Psoas muscle (tissue), 8 donors: ENCODE measurements at places on chromosomes 6 and 20. TPM values are rescaled to one million over a fixed set of nuclear protein-coding genes. Genes with fewer than 3 reads are reported as not detected.

NCOA7 gene
- 5.6 TPM for polyA plus RNA-seq

GRCh38 chr6:125077453-125077852, 76.1 kb upstream of the TPD52L1 start:
- no peak for DNase-seq

HAO1 gene
- polyA plus RNA-seq, result not detected

- no peak for DNase-seq
Observed at GRCh38 chr6:113694278-113695077, 162.7 kb upstream of the MARCKS start.

DNA sequence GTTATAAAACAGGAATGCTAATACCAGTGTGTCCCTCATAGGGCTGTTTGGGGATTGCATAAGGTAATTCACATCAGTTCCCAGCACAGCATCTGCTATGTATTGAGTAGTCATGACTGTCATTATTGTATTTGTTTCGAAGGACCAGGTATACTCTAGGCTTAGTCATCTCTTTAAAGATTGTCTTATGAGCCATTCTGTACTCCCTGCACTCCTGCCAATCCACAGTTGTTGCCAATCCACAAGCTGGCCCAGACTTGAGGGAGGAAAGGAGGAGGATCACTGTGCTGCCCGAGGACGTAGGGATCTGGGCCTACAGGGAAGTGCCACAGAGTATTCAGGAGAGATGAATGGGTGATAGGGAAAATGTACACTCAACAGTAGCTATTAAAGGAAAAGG, 113.0 kb upstream of the TIAM2 start:
- DNase-seq, result no peak

- no peak for DNase-seq
Observed at GRCh38 chr6:128526152-128526914, 5.9 kb upstream of the PTPRK start.

GRCh38 chr6:26575494-26575939, 21.2 kb upstream of the ABT1 start:
- no peak for DNase-seq

DNA sequence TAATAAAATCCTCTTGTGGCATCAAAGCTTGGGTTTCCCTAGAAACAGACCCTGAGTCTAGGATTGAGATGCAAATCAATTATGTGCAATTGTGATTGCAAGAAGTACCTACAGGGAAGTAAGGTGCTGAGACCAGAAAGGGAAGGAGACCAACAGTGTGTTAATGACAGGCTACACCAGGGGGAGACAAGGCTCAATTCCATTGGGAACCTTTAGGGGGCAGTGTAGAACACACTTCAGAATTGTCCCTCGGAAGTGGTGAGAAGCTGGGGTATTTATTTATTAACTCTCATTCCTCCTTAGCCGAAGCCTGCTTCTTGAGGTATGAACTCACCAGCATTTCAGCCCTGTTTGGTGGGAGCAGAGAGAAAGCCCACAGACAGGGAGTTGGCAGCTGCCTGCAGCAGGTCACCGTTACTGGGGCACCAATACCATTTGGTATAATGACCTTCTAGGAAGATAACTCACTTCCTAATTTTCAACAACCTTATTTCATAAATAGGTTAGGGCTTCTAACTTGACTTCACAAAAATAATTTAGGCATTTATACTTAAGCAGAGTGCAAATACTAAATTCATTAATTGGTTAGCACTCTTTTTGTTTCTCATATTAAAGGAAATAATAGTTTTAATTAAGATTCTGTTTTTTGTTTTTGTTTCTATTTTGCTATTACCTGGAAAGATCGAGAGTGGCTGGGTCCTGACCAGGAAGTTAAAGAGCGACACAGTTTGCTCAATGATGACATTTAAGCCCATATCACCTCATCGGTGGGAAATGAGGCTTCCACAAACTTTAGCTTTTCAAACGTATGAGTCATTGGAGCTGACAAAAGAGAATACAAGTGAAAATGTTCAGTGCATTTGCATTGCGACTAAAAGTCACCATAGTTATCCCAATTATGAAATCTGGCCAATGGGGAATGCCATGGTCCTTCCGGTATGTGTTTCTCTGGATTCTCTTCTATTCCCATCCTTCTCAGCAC, 94.8 kb downstream of the BTBD3 start:
- no peak for DNase-seq

TEAD3 gene
- polyA plus RNA-seq, result 12.1 TPM

PRR18 gene
- 0.08 TPM for polyA plus RNA-seq

SPATS1 gene
- not detected for polyA plus RNA-seq

AGPAT4 gene
- polyA plus RNA-seq, result 0.18 TPM

- no peak for DNase-seq
Observed at GRCh38 chr6:101403216-101403945, 9.9 kb downstream of the GRIK2 start.

BHLHE23 gene
- polyA plus RNA-seq, result not detected

DNA sequence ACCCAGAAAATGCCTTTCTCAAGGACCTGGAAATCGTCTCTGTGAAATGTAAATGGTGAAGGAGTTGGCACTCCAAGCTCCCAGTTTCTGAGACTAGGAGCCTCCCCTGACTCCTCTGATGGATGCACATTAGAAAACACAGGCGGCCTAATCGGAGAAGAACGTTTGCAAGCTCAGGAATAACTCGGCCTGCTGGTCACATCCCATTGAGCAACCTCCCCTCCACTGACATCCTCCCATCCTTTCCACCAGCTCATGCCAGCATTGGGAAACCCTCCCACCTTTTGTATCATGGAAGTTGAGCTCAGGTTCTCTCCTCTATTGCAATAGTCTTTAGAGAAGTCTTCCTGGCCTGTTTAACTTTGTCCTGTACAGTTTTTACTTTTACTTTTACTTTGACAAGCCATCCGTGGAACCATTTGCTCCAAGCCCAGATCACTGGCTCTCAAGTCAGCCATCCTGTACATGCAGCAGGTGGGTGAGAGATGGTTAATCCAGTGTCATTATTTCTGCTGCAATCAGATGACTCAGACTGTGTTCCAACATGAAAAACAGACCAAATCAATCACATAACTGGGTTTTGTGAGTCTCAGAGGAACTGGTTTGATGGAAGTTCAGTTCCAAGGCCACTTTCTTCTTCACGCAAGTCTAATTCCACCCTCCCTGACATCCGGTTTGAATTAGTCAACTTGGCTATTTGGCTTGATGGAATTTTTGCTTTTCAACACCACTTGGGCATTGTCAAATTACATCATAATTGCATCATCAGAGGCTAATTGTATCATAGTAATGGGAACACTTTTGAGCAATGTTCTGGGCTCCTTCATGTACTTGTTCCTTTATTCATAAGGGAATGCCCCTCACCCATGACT, 619.4 kb upstream of the CDH4 start:
- no peak for DNase-seq

ROMO1 gene
- 253 TPM for polyA plus RNA-seq

- DNase-seq, result no peak
Observed at GRCh38 chr6:167898673-167899311, 72.1 kb downstream of the AFDN start.

GRCh38 chr6:5050009-5050408, 35.1 kb upstream of the PPP1R3G start:
- no peak for DNase-seq

RIPOR3 gene
- polyA plus RNA-seq, result 5.6 TPM

DNA sequence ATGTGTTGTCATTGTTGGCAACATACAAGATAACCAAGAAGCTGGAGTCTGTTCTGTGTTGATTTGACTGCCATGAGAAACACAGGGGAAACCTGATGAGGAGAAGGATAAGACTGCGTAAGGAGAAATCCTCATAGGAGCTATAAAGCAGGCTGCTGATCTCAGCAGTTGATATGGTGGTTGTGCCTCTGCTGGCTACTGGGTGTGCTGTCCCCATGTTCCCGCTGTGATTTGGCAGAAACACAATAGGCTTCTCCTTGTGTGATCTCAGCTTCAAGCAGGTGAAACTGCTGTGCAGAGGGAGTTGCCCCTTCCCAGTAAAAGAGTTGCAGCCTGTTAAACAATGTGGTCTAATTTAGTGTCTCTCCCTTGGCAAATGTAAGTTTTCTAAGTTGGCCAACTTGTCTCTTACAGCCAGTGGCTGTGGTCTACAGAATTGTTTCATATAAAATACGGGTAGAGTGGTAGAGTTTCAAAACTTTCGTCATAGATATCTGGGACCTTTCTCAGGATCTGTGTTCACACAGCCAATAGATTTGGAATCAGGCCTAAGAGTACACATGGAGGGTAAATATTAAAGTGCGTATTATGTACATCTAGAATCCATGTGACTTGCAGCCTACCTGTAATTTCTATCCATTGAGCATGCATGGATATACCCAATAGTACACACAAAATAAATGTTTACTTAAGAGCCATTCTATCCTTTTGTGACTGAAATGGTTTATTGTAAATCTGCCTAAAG, 78.4 kb downstream of the RNF144B start:
- DNase-seq, result no peak

DNA sequence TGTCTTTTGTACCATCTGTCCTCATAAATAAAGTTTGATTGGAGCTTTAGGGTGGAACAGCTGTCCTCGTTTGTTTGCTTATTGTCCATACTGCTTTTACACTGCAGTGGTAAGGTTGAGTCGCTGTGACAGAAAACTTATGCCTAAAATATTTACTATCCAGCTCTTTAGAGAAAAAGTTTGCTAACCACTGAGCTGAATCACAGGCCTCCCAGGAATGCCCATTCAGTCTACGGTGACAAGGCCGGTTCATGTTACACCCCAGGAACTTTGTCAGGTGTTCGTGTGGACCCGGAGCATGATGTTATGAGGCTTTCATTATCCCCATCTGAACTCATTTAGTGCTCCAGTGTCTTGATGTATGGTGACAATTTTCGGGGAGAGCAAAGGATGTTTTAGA, 401.1 kb downstream of the SAMD5 start:
- DNase-seq, result no peak

DNA sequence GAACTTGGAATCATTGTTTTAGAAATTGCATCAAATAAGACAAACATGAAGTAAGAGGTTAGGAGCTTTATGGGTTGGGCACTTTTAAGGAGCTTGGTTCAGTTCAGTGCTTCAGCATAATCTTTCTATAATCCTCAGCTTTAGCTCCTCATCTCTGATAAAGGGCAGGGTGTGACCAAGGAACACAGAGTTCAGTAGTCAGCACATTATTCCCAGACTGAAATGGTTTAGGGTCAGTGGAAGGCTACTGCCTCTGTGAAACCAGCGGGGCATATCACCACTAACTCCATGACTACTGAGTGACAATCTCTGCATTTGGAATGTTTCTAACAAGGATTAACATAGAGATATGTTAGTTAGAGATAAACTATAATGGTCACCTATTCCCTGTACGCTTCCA, 36.9 kb downstream of the CRYBG1 start:
- DNase-seq, result no peak
